ENCODE measurements at places on chromosomes 13 and 19.

GRCh38 chr13:98308086-98308911 lies 131.2 kb upstream of the RNF113B start:
- DNase-seq: no peak

DNA sequence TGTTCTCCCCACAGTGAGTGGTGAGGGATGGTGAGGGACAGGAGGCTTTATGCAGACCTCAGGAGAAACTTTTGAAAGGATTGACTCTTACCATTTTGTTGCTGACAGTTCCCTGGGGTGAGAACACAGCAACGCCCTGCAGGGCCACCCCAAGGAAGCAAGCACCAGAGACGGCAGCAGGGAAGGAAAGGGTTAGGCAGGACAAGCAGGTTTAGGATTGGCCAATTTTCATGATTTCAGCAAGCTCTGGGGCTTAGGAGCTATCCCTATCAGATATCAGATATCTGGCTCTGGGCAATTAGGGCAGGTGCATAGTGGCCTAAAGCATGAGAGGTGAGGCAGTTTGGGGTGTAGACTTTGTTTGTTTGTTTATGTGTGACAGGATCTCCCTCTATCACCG lies 87.0 kb upstream of the LSM14A start:
- DNase-seq: no peak

- DNase-seq: no peak
These were observed 57.7 kb downstream of the ING1 start for GRCh38 chr13:110771194-110771593.

DNA sequence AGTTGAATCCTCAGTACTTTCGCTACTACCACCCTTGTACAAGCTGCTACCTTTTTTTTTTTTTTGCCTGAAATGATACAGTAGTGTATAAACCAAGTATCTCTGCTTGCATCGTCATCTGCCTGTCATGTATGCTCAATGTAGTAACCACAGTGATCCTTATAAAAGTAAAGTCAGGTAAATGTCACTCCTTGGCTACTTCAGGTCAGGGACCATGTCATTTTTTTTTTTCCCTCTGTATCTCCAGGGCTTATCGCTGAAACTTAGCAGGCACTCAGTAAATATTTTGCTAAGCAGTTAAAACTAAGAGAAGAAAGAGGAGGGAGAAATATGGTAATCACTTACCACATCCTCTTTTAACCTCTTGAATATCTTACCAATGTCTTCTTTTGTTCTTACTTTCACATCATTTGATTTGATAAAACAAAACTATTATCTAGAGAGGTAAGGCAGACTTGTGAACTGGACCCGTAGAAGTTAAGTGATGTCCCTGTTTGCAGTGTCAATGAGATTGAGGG lies 96.8 kb upstream of the KLF12 start:
- peak; percentile 51 for DNase-seq

GRCh38 chr13:43266936-43267615 lies 243.7 kb downstream of the DNAJC15 start:
- no peak for DNase-seq

DNA sequence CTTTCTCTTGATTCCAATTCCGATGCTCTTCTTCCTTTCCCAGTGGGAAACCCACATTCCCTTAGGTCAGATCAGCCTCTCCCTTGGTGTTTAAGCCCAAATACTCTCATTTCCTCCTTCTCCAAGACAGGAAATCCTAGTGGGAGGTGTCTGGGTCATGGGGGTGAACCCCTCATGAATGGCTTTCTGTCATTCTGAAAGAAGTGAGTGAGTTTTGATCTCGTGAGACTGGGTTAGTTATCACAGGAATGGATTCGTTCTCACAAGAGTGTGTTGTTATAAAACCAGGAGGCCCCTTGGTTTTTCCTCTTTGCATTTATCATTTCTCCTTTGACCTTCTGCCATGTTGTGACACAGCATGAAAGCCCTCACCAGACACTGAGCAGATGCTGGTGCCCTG lies 76.2 kb upstream of the MTIF3 start:
- DNase-seq: no peak

DNA sequence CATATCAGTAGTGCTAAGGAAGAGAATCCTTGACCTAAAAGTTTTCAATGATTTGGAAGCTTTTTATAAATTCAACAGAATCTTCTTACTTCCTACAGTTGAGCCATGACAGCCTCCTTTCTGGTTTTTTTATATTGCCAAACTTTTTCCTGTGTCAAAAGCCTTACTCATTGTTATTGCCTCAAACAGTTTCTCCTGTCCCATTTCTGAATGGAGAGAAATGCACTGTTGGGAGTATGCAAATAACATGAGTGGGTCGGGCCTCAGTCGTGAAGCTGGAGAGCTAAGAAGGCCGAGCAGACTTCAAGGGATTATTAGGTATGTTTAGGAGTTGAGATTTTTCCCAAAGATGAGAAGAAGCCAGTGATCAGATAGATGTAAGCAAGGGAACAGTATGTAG lies 766.4 kb upstream of the KLHL1 start:
- no peak for DNase-seq

DNA sequence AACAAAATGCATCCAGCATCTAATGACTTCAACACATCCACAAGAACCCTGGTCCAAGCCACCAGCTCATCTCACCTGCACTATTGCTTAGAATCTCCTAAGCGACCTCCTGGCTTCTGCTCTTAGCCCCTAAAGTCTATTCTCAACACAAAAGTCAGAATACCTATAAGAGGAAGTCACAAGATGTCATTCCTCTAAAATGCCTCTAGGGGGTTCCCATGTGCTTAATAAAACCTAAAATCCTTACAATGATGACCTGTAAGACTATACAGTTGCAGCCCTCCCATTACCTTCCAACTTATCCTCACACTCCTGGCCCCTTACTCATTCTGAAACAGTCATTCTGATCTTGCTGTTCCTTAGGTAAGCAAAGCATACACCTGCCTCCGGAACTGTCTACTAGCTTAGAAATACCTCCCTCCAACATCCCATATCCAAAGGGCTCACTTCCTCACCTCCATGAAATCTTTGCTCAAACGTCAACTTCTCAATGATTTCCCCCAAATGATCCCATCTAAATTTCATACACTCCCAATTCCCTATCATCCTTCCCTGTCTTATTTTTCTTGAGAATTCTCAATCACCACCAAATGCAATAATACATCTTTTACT lies 10.0 kb downstream of the ATP7B start:
- DNase-seq: peak; percentile 43

- peak; percentile 52 for DNase-seq
These were observed 991 bp downstream of the ABHD17A start for GRCh38 chr19:1884291-1884718.

DNA sequence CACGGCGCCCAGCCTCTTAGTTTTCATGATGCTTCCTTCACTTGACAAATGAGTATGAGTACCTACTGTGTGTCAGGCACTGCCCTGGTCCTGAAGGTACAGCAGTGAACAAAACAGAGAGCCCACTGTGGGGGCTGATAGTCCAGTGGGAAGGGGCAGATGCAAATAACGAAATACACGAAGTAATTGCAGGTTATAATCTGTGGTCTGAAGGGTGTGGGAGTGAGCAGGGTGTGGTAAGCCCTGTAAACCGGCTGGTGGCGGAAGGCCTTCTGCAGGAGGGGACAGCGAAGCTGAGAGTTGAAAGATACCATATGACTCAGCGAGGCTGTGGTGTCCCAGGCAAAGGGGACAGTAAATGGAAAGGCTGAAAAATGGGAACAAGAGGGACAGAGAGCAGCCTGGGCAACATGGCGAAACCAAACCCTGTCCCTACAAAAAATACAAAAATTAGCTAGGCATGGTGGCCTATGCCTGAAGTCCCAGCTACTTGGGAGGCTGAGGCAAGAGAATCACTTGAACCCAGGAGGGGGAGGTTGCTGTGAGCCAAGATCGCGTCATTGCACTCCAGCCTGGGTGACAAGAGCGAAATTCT lies 60.5 kb downstream of the MAP4K1 start:
- DNase-seq: no peak

- no peak for DNase-seq
These were observed 1142.4 kb downstream of the SLITRK1 start for GRCh38 chr13:82739881-82740280.

GRCh38 chr19:49687566-49688316 lies 1.7 kb upstream of the ADM5 start:
- no peak for DNase-seq

GRCh38 chr19:35913589-35913988 lies 5.5 kb upstream of the TYROBP start:
- no peak for DNase-seq

- no peak for DNase-seq
These were observed 12.3 kb upstream of the MCF2L start for GRCh38 chr13:112956571-112957294.

DNA sequence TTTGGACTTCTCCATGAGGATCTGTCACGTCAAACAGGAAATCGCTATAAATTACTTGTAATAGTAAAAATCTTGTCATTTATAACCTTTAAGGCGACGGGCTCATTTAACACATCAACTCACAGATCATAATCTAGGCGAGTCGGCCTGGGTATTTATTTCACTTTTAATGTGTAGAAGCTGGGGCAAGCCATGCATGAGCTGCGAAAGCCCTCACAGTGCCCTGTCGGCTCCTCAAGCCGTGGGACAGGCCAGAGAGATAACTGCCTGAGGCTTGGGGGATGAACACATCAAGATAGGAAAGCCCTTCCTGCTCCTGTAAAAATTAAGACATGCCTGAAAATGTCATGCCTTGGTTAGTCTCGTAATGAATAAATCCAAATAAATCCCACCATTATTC lies 30.8 kb downstream of the SOX1 start:
- no peak for DNase-seq

DNA sequence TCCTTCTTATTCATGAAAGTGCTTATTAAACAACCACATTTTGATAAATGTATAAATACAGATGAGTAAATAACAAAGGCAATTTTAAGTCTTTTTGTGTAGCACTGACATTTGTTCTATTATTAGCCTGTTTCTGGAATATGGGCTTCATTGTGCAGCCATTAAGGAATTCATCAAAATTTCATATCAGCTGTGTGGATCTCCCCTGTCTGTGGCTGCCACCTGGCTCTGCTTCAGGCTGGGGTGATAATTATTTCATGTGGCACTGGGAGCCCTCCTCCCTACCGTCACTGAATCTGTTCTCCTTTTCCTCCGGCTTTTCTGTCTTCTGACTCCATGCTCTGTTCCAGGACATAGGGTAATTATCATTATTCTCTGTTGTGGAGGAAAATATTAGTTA lies 57.1 kb downstream of the LMO7 start:
- DNase-seq: no peak

GRCh38 chr19:49590071-49590970 lies 661 bp upstream of the PRR12 start:
- DNase-seq: peak; percentile 95

GRCh38 chr13:43143591-43143990 lies 120.2 kb downstream of the DNAJC15 start:
- DNase-seq: no peak

GRCh38 chr19:4588291-4588761 lies 28.8 kb upstream of the SEMA6B start:
- no peak for DNase-seq

DNA sequence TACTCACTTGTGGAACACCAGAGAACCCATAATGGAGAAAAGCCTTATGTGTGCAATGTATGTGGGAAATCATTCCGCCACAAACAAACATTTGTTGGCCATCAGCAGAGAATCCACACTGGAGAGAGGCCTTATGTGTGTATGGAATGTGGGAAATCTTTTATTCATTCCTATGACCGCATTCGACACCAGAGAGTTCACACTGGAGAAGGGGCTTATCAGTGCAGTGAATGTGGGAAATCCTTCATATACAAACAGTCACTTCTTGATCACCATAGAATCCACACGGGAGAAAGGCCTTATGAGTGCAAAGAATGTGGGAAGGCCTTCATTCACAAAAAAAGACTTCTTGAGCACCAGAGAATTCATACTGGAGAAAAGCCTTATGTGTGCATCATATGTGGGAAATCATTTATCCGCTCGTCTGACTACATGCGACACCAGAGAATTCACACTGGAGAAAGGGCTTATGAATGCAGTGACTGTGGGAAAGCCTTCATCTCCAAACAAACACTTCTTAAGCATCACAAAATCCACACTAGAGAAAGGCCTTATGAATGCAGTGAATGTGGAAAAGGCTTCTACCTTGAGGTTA lies 10.9 kb downstream of the ZNF549 start:
- no peak for DNase-seq

- no peak for DNase-seq
These were observed 174.5 kb downstream of the USP12 start for GRCh38 chr13:26996965-26997752.

GRCh38 chr19:10762656-10763055 lies 44.8 kb downstream of the DNM2 start:
- DNase-seq: peak; percentile 38

- no peak for DNase-seq
These were observed 711.5 kb downstream of the PCDH17 start for GRCh38 chr13:58343076-58343475.

GRCh38 chr19:38513762-38514167 lies 80.3 kb downstream of the RYR1 start:
- DNase-seq: peak; percentile 47

- no peak for DNase-seq
These were observed 467.3 kb downstream of the TSHZ3 start for GRCh38 chr19:30881930-30882329.

GRCh38 chr19:6710273-6711077 lies 10.0 kb downstream of the C3 start:
- no peak for DNase-seq

DNA sequence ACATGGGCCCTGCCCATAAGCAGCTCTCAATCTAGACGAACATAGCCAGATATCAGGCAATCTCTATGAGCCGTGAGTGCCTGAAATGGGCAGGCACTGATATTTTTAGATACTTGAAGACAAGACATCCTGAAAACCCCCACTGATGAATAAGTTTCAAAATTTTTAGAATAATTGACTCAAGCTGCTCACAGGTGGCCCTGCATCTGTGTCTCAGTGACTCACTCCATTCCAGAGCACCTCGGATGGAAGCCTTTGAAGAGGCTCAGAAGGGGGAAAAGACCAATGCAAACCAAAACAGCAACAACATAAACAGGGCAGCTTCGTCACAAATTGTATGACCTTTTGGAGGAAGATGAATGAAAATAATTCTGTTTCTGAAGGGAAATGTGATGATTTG lies 42.8 kb upstream of the SLC46A3 start:
- no peak for DNase-seq

All from CD4-positive, alpha-beta memory T cell (primary cell).